ENCODE measurements at places on chromosomes 12 and 14. TPM values are rescaled to one million over a fixed set of nuclear protein-coding genes. Genes with fewer than 3 reads are reported as not detected.

Gene CPNE6
- not detected for total RNA-seq

Gene ESPL1
- 3.3 TPM for total RNA-seq

DNA sequence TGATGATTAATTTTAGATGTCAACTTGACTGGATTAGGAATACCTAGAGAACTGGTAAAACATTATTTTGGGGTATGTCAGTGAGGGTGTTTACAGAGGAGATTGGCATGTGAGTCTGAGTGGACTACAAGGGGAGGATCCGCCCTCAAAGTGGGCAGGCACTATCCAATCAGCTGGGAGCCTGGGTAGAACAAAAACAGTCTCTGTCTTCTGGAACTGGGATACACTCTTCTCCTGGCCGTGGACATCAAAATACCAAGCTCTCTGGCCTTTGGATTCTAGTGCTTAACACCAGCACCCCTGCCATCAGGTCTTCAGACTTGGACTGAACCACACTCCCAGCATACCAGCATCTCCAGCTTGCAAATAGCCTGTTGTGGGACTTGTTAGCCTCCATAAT, 4.4 kb upstream of the SCAF11 start:
- DNase-seq: no peak

Gene VRTN
- not detected for total RNA-seq

Gene DDN
- not detected for total RNA-seq

All from stomach (tissue), 19 donors.